Globus pallidus (tissue), 1 donor: ENCODE measurements at places on chromosomes 16 and 17.
A peak's percentile ranks its signal among the peaks of the same experiment; 100 is the strongest.

DNA sequence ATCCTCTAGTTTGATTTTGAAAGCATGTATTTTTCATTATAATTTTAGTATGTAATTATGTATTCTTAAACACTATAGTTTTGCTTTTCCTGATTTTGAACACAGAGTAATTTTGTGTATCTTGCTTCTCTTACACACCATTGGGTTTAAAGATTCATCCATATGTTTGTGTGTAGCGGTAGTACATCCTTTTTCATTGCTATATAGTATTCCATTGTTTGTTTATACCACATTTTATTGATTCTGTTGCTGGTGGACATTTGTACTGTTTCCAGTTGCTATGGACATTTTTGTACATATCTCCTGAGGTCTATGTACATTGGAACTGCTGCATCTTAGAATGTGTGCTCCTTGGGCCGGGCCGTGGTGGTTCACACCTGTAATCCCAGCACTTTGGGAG, 20.5 kb upstream of the LASP1NB start:
- DNase-seq: no peak

DNA sequence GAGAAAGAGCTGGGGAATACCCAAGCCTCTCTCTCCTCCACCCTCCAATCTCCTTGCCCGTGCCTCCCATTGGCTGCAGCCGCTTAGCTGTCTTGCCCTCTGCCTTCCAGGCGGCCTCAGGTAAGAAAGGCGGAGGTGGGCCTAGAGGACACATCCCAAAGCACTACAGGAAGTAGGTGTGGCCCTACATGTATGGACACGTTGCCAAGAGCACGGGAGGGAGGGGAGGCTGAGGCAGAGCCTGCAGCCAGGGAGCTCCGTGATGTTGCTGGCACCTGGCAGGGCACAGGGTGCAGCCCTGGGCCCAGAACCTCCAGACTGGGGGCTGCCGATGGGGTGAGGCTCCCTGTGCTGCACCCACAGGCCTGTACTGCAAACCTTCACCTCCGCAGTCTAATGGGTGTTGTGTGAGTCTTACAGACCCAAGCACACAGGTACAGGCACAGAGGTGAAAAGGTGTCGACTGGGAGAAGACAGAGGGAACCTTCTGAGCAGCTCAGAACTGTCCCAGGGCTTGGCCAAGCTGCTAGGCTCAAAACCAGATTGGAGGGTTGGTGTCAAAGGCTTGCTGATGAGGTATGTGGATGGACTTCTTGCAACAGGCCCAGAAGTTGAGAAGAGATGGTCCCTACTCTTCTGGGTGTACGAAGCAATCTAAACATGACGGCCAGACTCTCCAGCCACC, 23.5 kb upstream of the FOXK2 start:
- DNase-seq: peak; percentile 5

- no peak for DNase-seq
These were observed 44.4 kb downstream of the CLEC19A start for GRCh38 chr16:19329932-19330331.

- no peak for DNase-seq
These were observed 24.6 kb downstream of the SLC6A4 start for GRCh38 chr17:30210901-30211300.

DNA sequence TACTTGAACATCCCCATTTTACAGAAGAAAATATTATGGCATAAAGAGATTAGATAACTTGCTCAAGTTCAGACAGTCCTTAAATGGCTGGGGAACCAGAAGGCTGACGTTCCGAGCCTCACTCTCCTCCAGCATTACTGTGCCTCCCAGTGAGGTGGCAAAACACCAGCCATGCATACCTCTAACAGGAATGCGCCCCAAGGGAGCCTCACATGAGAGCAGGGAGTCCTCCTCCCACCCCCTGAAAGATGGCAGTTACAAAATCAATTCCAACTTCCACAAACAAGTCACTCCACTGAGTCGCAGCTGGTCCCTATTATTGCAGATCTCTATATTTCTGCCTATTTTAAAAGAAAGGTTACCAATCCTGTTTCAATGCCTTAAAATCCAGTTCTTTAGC, 55.5 kb downstream of the ANKFY1 start:
- DNase-seq: no peak

- DNase-seq: no peak
These were observed 139.5 kb downstream of the SNX11 start for GRCh38 chr17:48247038-48247437.

GRCh38 chr17:59451706-59452105, 113.7 kb upstream of the DHX40 start:
- no peak for DNase-seq

- DNase-seq: no peak
These were observed 34.6 kb downstream of the TSC2 start for GRCh38 chr16:2082171-2082982.
